Esophagus muscularis mucosa (tissue), 4 donors: ENCODE measurements at places on chromosomes 16 and 17. TPM values are rescaled to one million over a fixed set of nuclear protein-coding genes. Genes with fewer than 3 reads are reported as not detected.

ITGAL gene
- 2.5 TPM for total RNA-seq

KRTAP9-1 gene
- total RNA-seq, result not detected

MT1A gene
- total RNA-seq, result 1.7 TPM

PKMYT1 gene
- not detected for total RNA-seq

NT5M gene
- total RNA-seq, result 5.8 TPM

- peaks cover 43% of the 10 kb centered on the region for H3K36me3 ChIP-seq
- no peak overlapping the region for H3K27ac ChIP-seq
- peaks cover 8% of the 10 kb centered on the region for H3K4me1 ChIP-seq
- no peak overlapping the region for H3K4me3 ChIP-seq
- no peaks in the 10 kb centered on the region for H3K27me3 ChIP-seq
Observed at GRCh38 chr17:78966123-78966813, 13.5 kb downstream of the LGALS3BP start.

- H3K27me3 ChIP-seq, result no peaks in the 10 kb centered on the region
- no peak for DNase-seq
- no peak overlapping the region for H3K4me3 ChIP-seq
- H3K36me3 ChIP-seq, result peaks cover 78% of the 10 kb centered on the region
- no peak overlapping the region for H3K27ac ChIP-seq
Observed at GRCh38 chr16:8818504-8819270, 21.0 kb downstream of the PMM2 start.

DNA sequence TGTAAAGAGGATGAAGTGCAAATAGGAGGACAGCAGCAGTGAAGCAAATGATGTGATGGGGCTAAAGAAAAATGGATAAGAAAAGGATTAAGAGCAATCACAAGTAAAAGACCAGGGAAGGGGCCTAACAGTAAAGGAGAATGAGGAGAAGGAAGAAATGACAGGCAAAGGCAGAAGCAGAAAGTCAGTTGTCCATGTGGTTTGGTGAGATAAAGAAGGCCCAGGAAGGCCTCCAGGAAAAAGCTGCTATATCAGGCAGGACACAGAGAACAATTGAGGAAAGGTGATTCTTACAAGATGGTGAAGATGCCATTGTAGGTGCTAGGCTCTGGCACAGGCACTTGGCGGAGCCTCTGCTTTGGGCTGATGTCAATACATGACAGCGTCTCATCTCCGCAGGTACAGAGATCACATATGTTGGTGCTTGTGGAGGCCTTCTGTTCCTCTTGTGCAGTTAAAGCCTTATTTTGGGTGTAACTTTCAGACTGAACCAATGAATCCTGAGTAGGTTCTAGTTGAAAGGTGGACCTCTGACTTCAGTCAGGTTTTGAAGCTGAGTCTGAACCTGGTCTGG is 18.1 kb downstream of the RDM1 start:
- H3K4me1 ChIP-seq, result no peaks in the 10 kb centered on the region
- no peak overlapping the region for H3K4me3 ChIP-seq
- DNase-seq, result no peak
- H3K27me3 ChIP-seq, result no peaks in the 10 kb centered on the region

DNA sequence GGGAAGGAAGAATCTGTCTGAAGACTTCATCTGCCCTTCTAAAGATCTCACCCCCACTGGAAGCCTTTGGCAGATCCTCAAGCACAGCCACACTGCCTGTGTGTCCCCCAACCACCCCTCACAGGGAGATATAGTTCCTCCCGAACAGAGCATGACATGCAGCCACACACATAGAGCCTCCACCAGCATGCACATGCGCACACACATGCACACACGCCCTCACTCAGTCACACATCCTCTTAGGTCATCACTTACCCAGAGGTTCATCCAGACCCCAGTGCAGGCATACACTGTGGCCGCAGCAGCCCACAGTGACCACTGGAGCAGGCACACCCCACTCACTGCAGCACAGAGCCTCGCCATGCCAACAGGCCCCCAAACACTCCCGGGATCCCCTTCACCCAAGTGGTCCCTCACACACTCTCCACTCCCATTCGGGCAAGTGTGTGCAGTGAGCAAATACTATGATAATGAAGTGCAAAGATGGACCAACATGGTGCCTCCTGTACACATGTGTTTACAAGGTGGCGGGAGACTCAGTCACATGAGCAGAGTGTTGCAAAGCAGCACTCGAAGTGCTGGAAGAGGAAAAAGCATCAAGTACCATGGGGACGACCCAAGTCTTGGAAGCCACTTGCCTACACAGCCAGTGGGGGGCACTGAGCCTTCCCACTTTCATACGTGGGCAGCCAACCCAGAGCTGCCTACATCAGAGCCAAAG is 17.0 kb upstream of the SP6 start:
- H3K27me3 ChIP-seq, result peaks cover 13% of the 10 kb centered on the region
- no peak for DNase-seq
- H3K4me1 ChIP-seq, result peaks cover 9% of the 10 kb centered on the region
- no peak overlapping the region for H3K4me3 ChIP-seq
- H3K36me3 ChIP-seq, result no peaks in the 10 kb centered on the region

DNA sequence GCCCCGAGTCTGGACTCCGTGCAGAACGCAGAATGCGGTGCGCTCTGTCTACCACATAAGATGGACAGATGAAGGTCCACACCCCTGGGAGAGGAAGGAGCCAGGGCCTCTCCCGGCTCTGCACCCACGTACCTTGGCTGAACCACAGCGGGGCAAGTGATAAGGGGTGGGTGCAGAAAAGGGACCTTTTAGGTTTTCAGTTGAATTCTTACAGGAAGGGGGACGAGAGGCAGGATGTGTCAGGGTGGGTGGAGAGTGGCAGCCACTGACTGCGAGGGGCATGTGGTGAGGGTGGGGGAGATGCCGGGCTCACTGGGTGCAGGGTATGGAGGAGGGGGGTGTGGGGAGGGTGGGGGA is 372 bp downstream of the CD300A start:
- peak overlapping the region; percentile 43 for H3K4me3 ChIP-seq
- H3K27ac ChIP-seq, result peak overlapping the region; percentile 44
- H3K27me3 ChIP-seq, result peaks cover 8% of the 10 kb centered on the region
- no peaks in the 10 kb centered on the region for H3K36me3 ChIP-seq
- H3K4me1 ChIP-seq, result peaks cover 9% of the 10 kb centered on the region

GRCh38 chr17:70271200-70271599 is 101.9 kb downstream of the KCNJ2 start:
- H3K36me3 ChIP-seq, result no peaks in the 10 kb centered on the region
- H3K4me1 ChIP-seq, result no peaks in the 10 kb centered on the region

- H3K36me3 ChIP-seq, result peaks cover 59% of the 10 kb centered on the region
- H3K27me3 ChIP-seq, result no peaks in the 10 kb centered on the region
- no peak for DNase-seq
- H3K4me1 ChIP-seq, result no peaks in the 10 kb centered on the region
Observed at GRCh38 chr17:32033223-32033622, 26.0 kb downstream of the LRRC37B start.

DNA sequence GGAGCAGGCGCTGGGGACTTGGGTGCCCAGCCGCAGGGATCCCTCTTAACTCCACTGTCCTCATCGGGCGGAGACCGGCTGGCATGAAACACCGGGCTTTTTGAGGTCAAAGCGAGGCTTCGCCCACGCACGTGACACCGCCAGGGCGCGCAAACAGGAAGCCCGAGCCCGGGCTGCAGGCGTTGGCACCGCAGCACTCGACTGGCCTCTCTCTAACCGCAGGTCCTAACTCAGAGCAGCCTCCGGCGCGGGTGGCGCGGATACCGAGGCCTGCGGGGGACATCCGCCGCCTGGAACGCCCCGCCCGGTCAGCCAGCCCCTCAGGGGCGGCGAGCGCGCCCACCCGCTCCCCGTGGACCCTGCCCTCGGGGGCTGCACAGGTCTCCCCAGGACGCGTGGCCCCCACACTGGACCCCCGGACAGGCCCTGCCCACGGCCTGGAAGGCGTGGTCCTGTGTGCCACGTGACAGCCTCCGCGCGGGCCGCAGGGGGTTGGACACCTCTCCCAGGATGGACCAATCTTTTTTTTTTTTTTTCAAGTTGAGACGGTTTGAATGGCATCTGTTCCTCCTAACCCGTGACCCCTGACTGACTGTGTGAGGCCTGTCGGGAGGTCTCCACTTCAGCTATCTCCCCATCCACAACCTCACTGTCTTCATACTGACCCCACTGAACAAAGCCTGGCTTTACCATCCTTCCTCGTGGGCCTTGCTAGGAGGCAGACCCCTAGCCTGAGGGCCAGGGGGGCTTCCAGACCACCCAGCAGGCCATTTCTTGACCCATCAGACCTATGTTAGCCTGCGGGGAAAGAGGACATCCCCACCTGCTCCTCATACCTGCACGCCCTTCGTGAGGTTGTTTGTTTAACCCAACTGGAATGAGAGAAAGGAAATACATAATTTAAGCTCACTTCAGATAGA is 8.4 kb upstream of the SLC47A2 start:
- peak overlapping the region; percentile 69 for H3K27ac ChIP-seq
- H3K4me3 ChIP-seq, result peak overlapping the region; percentile 48
- H3K36me3 ChIP-seq, result no peaks in the 10 kb centered on the region
- no peaks in the 10 kb centered on the region for H3K27me3 ChIP-seq
- DNase-seq, result no peak

DNA sequence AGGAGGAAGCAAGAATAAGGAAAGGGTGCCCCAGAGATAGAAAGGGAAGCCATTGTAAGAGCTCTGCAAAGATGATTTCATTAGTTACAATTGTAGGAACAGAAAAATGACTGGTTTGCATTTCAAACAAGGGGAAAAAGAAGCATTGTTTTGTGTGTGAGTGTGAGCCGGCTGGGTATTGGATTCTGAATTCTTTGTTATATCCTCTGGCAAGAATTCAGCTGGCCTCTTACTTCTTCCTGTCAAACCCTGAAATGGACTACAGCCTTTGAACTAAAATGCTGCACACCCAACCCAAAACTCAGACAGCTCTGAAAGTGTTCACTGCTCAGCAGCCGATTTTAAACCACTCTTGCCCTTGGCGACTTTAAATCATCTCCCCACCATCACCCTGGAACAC is 461.3 kb downstream of the PMP22 start:
- DNase-seq, result no peak
- H3K4me3 ChIP-seq, result no peak overlapping the region
- H3K27ac ChIP-seq, result no peak overlapping the region
- peaks cover 6% of the 10 kb centered on the region for H3K4me1 ChIP-seq

GRCh38 chr17:4009186-4009785 is 45.0 kb upstream of the ATP2A3 start:
- H3K27ac ChIP-seq, result peak overlapping the region; percentile 47
- H3K27me3 ChIP-seq, result no peaks in the 10 kb centered on the region
- no peak overlapping the region for H3K4me3 ChIP-seq

DNA sequence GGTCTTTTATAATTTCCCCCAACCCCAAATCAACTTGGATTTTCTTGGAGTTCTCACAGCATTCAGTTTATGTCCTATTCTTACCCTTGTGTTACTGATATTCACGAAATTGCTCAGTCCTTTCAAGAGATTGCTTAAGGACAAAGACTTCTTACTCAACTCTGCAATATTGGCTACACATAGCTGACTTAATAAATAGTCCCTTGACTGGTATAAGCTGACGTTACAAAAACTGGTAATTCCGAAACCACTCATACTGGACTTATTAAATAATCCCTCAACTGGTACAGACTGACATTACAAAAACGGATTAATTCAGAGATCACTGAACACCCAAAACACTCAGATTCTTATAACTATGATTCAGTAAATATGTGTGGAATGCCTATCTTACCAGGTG is 860 bp downstream of the TIGD7 start:
- no peaks in the 10 kb centered on the region for H3K27me3 ChIP-seq
- H3K36me3 ChIP-seq, result peaks cover 66% of the 10 kb centered on the region
- peaks cover 26% of the 10 kb centered on the region for H3K4me1 ChIP-seq
- peak overlapping the region; percentile 91 for H3K27ac ChIP-seq
- DNase-seq, result no peak
- peak overlapping the region; percentile 96 for H3K4me3 ChIP-seq
